ENCODE measurements at places on chromosomes 3 and 15. TPM values are rescaled to one million over a fixed set of nuclear protein-coding genes. Genes with fewer than 3 reads are reported as not detected.

EPHA3 gene
- 6.5 TPM for total RNA-seq

CHRNB4 gene
- 0.13 TPM for total RNA-seq

THRB gene
- total RNA-seq, result 17.2 TPM

GOLGA6A gene
- total RNA-seq, result 0.06 TPM

GOLGA6L9 gene
- total RNA-seq, result 2.9 TPM

NR2E3 gene
- 0.19 TPM for total RNA-seq
